ENCODE measurements at places on chromosomes 4 and X.

- DNase-seq, result no peak
Observed at GRCh38 chr4:46274717-46275116, 115.2 kb downstream of the GABRA2 start.

GRCh38 chrX:152991123-152991522 lies 2.8 kb downstream of the PNMA5 start:
- no peak for DNase-seq

GRCh38 chr4:1271686-1272085 lies 18.0 kb upstream of the MAEA start:
- DNase-seq, result no peak

- DNase-seq, result no peak
Observed at GRCh38 chrX:15448010-15448639, 45.0 kb downstream of the PIR start.

- DNase-seq, result no peak
Observed at GRCh38 chrX:25968920-25969319, 169.2 kb upstream of the MAGEB18 start.

- no peak for DNase-seq
Observed at GRCh38 chrX:132876523-132877338, 81.7 kb downstream of the HS6ST2 start.

GRCh38 chr4:148025981-148026380 lies 294.1 kb downstream of the ARHGAP10 start:
- no peak for DNase-seq

GRCh38 chrX:49000636-49001035 lies 1.4 kb downstream of the GRIPAP1 start:
- no peak for DNase-seq

- no peak for DNase-seq
Observed at GRCh38 chr4:128303986-128304385, 16.4 kb upstream of the PGRMC2 start.

- no peak for DNase-seq
Observed at GRCh38 chr4:21801661-21802385, 146.7 kb downstream of the KCNIP4 start.

GRCh38 chrX:39874202-39874816 lies 223.4 kb downstream of the BCOR start:
- no peak for DNase-seq

GRCh38 chrX:4925911-4926310 lies 1212.5 kb upstream of the PRKX start:
- DNase-seq, result no peak

- no peak for DNase-seq
Observed at GRCh38 chr4:10688022-10688421, 3.5 kb upstream of the CLNK start.

GRCh38 chr4:97786306-97786920 lies 356.9 kb downstream of the STPG2 start:
- DNase-seq, result no peak

DNA sequence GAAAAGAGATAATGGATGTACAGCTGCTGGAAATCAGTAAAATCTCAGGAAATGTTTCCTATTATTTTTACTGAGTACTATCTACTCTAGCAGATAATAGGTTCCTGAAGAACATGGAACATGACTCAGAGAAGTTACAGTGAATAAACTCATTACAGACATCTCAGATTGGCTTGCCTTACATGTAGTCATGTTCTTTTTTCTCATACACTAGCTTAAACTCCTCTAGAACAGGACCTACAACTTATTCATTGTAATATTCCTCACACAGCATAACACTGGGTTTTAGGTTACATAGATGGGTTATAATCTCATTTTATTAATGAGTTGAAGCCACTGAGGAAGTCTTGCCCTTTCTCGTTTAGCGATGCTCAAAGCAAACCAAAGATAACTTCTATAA lies 86.9 kb upstream of the BMP2K start:
- DNase-seq, result no peak

DNA sequence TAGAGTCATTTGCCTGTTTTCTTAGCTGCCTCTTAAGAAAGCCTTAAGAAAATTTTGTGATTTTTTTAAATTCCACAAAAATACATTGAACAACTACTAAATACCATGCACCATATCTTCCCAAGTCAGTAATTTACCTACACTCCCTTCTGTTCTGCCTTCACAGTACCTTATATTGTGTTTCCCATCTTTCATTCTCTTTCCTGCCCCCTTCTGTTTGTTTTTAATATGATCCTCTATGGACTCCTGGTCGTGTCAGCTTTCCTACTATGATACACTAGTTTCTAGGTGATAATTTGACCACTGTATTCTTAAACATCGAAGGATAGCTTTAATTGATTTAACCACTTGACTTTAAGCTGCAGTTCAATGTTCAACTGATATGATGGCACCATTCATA lies 297.7 kb upstream of the HAND2 start:
- no peak for DNase-seq

- no peak for DNase-seq
Observed at GRCh38 chrX:317424-318067, 1.1 kb downstream of the GTPBP6 start.

- DNase-seq, result no peak
Observed at GRCh38 chr4:102328045-102328444, 17.2 kb downstream of the SLC39A8 start.

DNA sequence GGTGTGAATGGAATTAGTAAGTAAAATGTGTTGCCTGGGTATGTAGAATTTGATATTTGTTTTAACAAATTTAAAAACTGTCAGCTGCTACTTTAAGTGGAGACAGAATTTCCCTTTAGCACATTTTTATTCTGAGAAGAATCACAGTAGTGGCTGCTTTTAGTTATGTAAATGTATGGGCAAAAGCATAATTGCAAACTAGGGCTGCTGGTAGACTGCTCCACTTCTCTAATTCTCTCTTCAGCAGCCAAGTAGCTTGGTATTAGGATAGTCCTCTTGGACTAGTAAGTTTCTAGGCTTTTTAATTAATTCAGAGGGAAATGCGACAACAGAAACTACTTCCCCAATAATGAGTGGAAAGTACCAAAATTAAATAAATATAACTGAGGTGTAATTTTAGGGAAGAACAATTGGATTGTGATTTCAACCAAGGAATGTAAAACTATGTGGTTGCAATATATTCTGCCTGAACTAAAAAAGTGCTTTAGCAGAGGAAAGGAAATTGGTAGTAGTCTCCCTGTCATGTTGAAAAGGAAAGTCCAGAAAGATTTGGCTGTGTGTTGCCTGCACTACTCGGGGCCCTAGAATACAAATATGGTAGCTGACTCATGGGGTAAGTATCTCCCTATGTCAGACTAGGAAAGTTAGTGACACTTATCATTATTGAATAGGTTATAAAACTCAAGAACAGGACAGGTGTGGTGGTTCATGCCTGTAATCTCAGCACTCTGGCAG lies 9.2 kb upstream of the EIF4E start:
- DNase-seq, result no peak

- DNase-seq, result no peak
Observed at GRCh38 chr4:48470570-48470969, 12.6 kb upstream of the SLC10A4 start.

DNA sequence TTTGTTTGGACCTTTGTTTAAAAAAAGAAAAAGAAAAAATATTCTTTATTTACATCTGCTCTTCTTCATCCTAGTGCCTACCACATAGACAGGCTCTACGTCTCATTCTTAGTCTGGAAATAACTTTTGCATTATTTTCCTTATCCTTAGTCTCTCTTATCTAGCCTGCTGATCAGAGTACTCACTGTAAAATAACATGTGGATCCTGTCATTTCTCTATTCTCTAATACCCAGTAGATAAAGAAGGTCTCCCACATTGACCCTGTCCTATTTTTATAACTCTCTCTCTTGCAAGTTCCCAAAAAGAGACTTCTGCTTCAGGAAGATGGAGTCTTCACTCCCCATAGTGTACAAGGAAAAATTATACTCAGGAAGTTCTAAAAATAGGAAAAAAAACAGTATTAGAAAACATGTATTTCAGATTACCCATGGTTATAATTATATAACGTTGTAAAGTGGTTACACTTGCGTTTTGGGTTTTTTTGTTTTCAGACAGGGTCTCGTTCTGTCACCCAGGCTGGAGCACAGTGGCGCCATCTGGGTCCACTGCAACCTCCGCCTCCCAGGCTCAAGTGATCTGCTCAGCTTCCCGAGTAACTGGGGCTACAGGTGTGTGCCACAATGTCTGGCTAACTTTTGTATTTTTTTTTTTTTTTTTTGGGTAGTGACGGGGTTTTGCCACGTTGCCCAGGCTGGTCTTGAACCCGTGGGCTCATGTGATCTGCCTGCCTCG lies 23.8 kb downstream of the ZFX start:
- DNase-seq, result no peak

DNA sequence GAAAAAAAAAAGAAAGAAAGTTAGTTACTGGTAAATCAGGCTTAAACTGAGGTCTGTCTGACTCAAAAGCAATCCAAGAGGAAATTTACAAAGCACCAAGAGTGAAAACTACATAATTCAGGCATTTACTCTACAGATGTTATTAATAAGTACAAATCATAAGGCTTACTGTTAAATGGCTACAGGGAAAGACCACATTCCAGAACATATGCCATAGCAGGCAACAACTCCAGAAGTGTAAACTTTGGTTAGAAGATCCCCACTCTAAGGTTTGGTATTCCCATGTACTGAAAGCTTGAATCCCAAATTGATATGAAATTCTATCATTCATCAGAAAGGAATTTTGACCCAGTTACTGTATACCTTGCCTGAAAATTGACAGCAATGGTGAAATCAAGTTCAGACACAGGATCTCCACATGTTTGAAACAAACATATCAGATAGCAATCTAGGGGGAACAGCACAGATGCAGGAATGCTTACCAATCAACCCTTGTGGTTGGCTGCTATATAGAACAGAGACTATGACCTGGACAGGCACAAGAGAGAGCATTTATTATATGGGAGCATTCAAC lies 6.6 kb downstream of the USP26 start:
- DNase-seq, result no peak

DNA sequence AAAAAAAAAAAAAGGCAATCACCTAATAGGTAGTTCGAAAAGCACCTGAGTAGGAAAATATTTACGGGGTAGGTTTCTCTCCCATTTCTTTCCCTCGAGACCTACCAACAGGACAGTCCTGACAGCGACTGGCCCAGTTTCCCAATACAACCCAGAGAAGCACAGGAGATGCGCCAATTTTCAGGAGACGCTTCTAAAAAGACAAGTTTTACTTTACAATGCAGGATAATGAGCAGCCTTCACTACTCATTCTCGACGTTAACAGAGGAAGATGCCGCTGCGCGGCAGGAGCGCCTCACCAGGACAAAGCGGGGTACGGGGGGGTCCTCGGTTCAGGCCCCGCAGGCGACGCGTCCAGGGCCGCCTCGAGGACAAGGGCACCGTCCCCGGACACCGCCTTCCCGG lies 708 bp downstream of the BCLAF3 start:
- no peak for DNase-seq

DNA sequence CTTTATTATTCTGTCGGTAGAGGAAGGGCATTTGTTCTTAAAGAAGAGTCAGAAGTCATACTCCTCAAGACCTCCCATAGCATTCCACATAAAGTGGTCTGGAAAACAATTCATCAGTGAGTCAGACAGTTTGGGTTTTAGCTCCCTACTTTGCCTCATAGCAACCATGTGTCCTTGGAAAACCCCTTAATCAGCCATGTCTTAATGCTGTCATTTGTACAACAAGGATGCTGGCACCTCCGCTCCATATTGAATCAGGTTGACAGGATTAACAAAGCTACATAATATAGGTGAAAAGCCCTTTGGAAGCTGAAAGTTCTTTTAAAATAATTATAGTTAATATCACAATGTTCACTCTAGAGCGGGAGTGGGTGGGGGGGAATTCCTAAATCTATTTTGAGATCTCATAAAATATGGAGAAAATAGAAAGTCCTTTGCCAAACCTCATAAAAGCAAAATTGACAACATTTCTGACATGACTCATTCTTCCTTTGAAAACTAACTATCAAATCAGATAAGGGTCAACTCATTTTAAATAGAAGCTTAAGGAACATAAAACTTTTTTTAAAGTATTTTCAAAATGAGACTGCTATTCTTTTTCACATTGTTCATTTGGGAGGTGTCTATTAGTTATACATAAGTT lies 37.3 kb upstream of the GUCY1A1 start:
- no peak for DNase-seq

- DNase-seq, result no peak
Observed at GRCh38 chr4:172270397-172270796, 457.2 kb downstream of the GALNTL6 start.

GRCh38 chr4:177376024-177376423 lies 66.2 kb downstream of the AGA start:
- DNase-seq, result no peak

DNA sequence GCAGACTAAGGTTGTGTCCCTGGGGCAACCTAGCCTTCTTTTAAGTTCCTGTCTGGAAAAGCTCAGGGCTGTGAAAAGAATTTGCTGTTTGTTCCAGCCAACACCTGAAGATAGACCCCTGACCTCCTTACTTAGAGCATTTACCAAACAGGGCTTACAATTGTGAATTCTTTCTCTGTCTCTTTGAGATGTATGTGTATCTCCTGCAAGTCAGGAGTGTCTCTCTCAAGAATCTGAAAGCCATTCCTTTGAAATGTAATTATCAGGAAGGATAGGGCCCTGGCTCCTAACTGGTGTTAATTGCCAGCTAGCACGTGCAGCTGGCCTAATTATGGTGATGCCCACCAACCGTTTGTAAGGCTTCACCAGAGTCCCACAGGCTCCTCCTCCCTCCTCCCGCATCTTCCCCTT lies 18.2 kb downstream of the CCNG2 start:
- DNase-seq, result no peak

DNA sequence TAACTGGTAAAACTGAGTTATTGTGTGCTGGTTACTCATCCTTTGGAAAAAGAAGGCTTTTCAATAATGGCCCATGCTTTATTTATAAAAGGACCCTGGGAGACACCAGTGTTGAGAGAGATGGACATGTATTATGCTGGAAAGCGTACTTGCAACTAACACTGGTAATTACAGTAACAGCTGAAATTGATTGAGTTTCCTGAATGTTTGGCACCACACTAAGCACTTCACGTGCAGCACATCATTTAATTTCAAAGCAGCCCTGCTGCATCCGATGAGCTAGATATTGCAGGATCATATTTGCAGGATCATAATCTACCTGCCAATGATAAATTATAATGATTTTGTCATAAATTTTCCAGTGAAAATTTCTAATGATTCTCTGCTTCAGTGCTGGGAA lies 81.5 kb downstream of the QRFPR start:
- DNase-seq, result no peak

DNA sequence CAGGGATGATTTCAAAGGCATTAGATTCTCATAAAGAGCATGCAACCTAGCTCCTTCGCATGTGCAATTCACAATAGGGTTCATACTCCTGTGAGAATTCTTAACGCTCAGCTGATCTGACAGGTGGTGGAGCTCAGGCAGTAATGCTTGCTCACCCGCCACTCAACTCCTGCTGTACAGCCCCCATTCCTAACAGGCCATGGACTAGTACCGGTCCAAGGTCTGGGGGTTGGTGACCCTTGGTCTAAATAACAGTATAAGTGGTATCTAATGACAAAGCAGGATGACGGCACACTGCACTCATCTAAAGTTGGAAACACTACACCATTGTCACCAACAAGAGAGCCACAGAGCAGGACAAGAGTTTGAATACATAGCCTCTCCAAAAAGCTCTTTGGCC lies 28.5 kb downstream of the ADGRA3 start:
- no peak for DNase-seq

GRCh38 chr4:104486716-104487504 lies 7.8 kb downstream of the CXXC4 start:
- no peak for DNase-seq

Measured in vagina (tissue), 2 donors.